Dermis microvascular lymphatic vessel endothelial cell (primary cell): ENCODE measurements at places on chromosomes 11 and 22. TPM values are rescaled to one million over a fixed set of nuclear protein-coding genes. Genes with fewer than 3 reads are reported as not detected.
A peak's percentile ranks its signal among the peaks of the same experiment; 100 is the strongest.

The TSPAN18 gene
- 26.3 and 47.2 TPM in 2 replicates for total RNA-seq

The TMEM45B gene
- 1.9 and 2.9 TPM in 2 replicates for total RNA-seq

The MRGPRF gene
- total RNA-seq, result 0.13 TPM in 2 replicates

GRCh38 chr11:119373921-119374631 lies 7.4 kb downstream of the USP2 start:
- DNase-seq, result peak; percentile 80

The DEUP1 gene
- total RNA-seq, result not detected in 2 replicates

DNA sequence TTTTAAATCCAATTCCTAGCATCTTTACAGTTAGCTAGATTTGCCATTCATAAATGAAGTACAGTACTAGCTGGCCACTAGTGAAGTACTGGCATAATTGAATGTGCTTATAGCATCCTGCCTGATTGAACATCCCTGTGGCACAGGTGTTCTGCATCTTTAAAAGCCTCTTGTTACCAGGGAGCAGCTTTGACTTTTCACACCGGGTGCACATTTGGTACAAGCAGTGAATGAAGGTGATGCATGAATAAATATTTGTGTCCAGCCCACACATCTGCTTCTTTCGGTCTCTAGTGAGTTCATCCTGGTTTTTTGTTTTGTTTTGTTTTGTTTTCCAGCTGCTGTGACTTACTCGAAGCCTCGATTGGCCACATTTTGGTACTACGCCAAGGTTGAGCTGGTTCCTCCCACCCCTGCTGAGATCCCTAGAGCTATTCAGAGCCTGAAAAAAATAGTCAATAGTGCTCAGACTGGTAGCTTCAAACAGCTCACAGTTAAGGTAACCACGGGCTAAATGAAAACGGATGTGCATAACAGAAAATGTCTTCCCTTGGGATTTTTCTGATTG lies 5.3 kb downstream of the ATP5MG start:
- DNase-seq, result peak; percentile 4

GRCh38 chr11:27459191-27459590 lies 13.4 kb downstream of the LGR4 start:
- no peak for DNase-seq

DNA sequence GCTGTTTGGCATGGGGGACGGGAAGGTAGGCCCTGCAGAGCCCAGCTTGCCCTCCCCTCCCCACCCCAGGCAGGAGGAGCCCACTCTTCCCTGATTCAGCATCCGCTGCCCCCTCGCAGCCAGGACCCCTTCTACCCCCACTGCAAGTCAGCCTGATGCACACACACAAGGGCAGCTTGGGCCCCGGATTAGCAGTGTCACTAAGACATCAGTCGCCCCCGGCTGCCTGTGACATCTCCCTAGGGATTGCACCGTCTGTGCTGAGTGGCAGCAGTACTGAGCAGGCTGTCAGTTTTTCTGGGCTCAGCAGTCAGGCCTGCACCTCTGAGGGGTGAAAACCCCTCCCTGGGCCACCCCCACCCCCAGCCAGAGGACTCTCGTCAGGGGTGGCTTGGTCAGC lies 30.4 kb upstream of the SYT7 start:
- no peak for DNase-seq

DNA sequence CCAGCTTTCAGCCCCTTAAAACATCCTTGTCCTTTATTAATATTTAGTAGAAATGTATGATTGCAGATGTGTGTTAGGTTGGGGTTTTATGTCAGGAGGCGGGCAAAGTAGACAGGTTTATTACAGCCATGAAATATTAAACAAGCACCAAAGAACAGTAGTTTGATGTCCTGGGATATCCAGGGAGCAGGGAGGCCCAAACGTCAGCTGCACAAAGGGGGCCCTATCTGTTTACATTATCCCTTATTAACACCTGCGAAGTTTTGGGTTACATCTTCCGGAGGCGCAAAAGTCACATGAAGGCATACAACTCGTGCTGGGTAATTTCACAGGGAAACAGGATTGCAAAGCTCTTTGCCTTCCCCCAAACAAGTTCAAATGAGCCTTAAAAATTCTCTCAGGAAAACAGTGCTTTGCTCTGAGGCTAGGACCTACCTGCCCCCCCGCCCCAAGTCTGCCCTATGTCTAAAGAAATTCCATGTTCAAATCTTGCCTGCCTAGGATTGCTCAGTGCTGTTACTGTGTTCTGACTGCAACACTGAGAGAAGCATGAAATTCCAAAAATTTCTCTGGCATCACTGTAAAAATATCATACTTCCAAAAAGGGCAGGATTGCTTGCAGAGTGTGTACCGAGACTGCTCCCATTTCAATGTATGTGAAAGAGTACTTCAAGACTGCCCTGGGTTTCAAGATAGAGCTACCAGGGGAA lies 8.9 kb downstream of the MN1 start:
- DNase-seq, result no peak

- no peak for DNase-seq
These were observed 27.0 kb upstream of the RBFOX2 start for GRCh38 chr22:36055376-36056295.

- no peak for DNase-seq
These were observed 74.4 kb downstream of the SLC1A2 start for GRCh38 chr11:35344681-35345574.

- DNase-seq, result no peak
These were observed 4.5 kb downstream of the MAJIN start for GRCh38 chr11:64967375-64967774.

- no peak for DNase-seq
These were observed 100.4 kb upstream of the DDI1 start for GRCh38 chr11:103936059-103936458.

DNA sequence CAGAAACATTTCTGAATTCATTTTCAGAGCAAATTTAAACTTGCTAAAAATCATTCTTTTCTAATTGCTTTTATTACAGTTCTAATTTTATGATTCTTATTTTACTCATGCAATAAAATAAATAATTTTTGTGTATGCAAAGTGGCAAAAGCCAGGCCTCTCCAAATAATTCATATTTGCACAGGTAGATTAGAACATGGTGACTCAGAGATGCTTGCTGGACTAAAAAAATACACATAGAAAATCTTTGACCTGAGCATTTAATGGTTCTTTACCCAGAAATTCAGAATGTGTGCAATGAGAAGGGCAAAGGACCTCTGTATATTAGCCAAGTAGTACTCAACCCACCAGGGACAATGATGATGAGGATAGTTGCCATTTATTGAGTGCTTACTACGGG lies 15.3 kb downstream of the MAP6 start:
- DNase-seq, result no peak

DNA sequence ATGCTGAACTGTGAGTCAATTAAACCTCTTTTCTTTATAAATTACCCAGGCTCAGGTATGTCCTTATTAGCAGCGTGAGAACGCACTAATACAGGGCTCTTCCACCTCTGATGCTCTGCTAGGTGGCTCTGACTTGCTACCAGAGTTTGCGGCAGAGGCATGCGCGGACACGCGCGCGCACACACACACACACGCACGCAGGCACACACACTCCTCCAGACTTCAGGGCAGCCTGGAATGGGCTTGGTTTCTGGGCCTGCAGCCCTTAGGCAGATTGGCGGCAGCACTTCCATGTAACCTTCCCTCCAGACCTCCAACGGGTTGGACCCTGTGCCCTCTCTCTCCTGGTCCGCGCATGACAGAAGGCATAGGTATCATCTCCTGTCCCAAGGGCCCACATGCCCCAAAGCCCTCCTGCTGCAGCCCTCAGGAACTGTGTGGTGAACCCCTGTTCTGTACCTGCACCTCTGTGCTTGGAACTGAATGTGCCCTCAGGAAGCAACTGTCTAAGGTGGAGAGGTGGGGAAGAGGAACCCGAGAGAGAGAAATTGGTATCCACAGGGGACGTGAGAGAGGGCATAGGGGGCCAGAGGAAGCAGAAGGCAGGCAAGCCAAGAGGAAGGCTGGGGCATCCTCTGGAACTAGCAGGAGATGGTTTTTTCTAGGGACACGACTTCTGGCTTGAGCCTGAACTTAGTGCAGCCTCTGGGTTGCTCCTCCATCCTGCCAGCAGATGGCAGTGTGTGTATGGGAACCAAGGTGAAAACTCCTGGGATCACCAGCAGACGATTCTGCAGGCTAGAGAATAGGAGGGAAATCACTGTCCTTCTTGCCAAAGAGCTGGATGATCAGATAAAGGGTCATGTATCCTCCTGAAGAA lies 23.4 kb upstream of the RIC3 start:
- peak; percentile 66 for DNase-seq

DNA sequence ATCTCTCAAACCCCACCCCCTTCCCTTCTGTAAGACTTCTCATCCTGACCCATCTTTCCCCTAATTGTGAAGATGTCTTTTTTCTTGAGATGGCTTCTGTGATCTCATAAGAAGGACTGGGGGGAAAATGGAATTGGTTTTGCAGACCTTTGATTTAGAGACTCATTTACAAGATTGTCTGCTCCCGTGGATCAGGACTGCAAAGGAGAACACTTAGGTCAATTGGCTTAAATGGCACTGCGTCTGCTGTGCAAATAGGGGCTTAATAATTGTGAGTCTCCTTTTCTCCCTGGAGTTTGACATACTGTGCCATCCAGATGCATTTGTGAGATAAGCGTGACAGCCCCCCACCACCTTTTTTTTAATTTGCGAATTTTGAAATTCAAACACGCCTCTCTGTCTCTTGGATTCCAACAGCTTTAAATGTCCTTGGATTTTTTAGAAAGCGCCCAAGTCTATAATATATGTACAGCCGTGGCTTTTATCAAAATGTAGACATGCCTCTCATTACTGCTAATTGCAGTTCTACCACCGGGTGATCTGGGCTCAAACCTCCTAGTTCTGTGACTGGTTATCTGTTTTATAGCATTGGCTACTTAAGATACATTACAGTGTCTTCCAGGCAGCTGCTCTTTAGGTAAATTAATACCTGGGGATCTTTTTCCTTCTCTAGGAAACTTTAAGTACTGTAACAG lies 150.0 kb downstream of the DBX1 start:
- no peak for DNase-seq

DNA sequence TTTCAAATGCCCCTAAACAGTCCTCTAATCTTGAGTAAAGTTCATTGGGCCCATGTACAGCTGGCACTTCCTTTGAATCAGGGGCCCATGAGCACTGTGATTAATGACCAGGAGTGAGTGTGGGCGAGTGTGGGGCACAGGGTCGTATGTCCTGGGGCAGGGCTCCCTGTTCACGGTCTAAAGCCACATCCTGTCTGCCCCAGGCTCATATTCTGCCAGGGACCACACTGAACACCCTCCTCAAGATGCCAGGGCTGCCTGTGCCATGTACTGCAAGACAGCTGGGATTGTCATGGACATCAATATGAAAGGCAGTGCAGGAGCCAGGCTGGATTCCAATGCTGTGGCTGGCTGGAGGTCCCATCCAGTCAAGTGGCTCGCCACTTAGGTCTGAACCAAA lies 130.5 kb downstream of the KIRREL3 start:
- no peak for DNase-seq

GRCh38 chr11:18540207-18541009 lies 13.7 kb upstream of the TSG101 start:
- peak; percentile 40 for DNase-seq

The MYO7A gene
- 8.3 and 15.4 TPM in 2 replicates for total RNA-seq

The NCAM1 gene
- 0.90 and 4.2 TPM in 2 replicates for total RNA-seq

DNA sequence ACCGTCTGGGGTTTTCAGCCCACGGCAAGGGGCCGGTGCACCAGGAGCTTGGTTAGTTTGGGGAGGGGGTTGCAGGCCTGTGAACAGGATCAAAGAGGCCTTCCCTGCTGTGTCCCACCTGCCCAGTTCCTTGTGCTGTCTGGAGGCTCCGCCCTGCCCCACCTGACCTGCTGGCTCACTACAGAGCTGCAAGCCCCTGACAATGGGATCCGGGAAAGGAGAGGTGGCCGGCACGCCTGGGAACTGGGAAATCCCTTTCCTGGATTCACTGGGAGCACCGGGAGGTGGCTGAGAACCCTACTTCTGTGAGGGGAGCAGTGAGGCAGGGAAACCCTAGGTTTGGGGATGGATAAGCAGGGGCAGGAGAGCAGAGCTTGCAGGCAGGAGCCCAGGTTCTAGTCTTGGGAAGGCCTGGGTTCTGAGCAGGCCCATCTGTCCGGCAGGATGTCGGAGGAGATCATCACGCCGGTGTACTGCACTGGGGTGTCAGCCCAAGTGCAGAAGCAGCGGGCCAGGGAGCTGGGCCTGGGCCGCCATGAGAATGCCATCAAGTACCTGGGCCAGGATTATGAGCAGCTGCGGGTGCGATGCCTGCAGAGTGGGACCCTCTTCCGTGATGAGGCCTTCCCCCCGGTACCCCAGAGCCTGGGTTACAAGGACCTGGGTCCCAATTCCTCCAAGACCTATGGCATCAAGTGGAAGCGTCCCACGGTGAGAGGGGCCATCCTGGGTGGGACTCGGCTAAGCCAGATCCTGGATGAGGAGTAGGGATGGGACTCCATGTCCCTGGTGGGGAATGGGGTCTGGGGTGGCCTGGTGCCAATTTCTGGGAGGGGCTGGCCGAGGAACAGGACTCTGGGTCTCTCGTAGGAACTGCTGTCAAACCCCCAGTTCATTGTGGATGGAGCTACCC lies 786 bp downstream of the CAPN1 start:
- DNase-seq, result no peak

DNA sequence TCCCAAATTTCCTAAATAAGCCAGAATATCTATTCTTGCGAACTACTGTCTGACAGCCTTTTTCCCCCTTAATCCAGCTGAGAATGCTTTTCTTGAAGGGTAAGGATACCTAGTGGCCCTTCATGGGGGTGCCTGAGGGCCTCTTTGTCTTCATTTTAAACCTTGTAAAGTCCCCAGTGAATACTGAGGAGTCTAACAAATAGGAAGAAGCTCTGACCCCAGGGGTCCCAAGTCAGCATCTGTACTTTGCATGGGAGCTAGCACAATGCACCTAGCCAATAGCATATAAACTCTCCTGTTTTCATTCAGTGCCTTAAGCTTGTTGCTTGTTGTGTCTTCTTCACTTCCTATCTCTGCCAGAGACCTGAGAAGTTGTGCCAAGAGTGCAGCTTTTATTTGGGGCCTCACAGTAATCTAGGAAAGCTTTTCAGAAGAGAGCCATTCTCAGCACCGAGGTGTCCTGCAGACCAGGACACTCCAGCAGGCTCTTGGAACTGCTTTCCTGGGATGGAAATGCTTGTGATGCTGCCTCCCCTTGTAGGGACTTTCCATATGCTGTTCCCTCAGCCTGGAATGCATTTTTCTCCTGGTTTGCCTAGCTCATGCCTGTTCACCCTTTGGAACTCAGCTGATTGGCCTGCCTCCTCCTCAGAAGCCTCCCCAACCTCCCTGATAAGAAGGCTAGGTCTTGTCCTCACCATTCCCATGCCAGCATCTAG lies 37.2 kb downstream of the BMAL1 start:
- DNase-seq, result no peak

- no peak for DNase-seq
These were observed 87.4 kb downstream of the DLG2 start for GRCh38 chr11:85539740-85540139.

The TCN2 gene
- total RNA-seq, result 18.2 and 29.5 TPM in 2 replicates

GRCh38 chr11:85746670-85747069 lies 60.7 kb upstream of the CCDC89 start:
- no peak for DNase-seq

GRCh38 chr22:27041745-27042310 lies 384.4 kb downstream of the MIAT start:
- DNase-seq, result no peak

The SLC15A3 gene
- total RNA-seq, result 5.3 and 6.3 TPM in 2 replicates

DNA sequence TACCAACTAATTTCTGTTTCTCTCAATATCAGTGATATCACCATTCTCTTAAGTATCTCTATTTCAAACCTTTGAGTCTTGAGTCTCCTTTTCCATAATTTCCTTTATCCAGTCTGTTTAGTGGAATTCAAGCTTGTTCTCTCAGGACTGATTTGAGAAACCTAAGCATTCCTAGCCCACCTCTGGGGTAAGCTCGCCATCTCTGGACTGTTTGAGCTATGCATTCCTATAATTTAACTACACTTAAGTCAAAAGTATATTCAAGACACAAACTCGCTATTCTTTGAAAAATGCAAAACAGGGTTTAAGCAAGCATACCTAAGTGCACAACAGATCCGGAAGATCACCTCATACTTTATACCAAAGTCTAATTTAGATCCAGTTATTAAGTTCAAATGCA lies 2.1 kb upstream of the DLAT start:
- no peak for DNase-seq
